ENCODE measurements at places on chromosomes 3 and 15.

GRCh38 chr3:177123822-177124221 lies 73.5 kb downstream of the TBL1XR1 start:
- DNase-seq = no peak

GRCh38 chr15:58235961-58236360 lies 97.8 kb downstream of the AQP9 start:
- DNase-seq = no peak

- DNase-seq = no peak
Measured at GRCh38 chr3:125245521-125245920, 33.0 kb upstream of the SLC12A8 start.

- DNase-seq = no peak
Measured at GRCh38 chr15:46622851-46623250, 988.0 kb downstream of the SQOR start.

DNA sequence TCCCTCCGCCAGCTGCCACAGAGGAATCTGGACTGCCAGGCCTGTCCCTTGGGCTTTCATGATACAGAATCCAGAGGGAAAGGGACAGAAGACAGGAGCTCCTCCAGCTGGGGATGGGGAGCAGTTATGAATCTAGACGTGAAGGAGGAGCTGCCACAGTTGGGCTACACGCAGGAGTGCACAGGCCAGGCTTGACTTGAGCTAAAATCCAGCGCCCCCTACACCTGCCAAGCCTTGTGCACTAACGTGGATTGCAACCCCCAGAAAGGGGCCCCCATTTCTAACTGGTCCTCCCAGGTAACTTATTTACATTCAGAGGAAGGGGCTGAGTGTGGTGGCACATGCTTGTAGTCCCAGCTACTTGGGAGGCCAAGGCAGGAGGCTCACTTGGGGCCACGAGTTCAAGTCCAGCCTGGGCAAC lies 14.3 kb downstream of the KLHL6 start:
- DNase-seq = no peak

DNA sequence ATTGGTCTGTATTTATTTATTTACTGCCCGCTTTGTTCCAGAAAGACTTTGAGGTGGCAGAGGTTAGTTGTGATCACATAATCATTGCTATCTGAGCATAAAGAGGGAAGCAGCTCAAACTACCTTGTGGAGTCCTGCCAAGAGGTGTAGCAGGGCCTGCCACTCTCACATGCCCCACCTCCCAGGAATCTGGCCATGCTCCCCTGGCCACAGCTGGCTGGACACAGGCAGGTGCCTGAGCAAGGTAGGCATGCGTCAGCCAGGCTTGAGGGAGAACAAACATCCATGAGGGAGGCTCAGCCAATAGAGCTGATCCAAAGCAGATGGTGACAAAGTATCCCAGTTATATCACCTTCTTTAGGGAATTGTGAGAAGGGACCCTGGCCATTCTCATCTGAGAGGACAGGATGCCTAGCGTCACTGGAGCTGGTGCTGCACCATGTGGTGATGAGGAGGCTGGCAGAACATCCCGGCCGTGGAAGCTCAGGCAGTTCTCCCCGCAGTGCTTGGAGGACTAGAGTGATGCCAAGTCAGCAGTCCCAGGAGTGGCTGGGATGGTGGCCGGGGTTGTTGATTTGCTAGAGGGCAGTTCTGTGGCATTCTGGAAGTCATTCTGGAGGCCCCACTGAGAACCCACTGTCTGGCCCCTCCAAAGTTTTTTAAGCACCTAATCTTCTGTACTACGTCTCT lies 6.8 kb upstream of the POLG start:
- DNase-seq = no peak

GRCh38 chr15:40554161-40554525 lies 10.7 kb downstream of the CCDC32 start:
- DNase-seq = no peak

- DNase-seq = no peak
Measured at GRCh38 chr3:187808527-187808895, 63.2 kb upstream of the BCL6 start.

- DNase-seq = no peak
Measured at GRCh38 chr3:120552184-120553172, 43.7 kb upstream of the NDUFB4 start.

- DNase-seq = no peak
Measured at GRCh38 chr3:38827791-38828190, 11.8 kb upstream of the SCN10A start.

DNA sequence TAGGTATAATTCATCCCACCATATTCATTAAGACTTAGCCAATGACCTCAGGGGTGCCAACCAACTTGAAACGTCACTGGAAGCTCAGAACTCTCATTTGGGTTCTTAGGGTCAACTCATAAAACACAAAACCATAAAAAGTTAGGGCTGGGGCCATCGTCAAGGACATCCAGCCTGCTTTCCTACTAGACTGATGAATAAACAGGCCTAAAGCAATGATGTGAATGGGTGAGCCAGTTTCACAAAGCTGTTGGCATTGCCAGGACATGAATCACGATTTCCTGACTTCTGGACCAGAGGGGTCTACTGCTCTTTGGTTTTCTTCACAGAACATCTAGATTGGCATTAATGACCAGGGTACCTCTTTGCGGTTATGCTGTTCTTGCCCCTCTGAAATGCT lies 64.7 kb downstream of the EOMES start:
- no peak for DNase-seq

DNA sequence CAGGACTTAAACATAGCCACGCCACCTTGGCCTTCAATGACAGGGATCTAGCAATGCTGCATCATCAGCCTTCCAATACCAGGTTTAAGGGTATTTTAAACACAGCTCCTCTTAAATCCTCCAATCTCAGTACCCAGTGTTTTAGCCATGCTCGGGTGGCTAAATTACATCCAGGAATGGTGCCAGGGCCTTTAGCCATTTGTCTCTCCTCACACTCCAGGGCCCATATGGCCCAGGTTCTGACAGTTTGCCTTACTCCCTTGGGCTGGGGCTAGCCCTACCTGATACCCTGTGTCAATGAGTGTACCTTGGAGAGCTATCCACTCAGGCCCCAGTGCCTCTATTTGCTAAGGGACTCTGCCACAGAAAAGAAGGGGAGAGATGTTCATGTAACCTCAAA lies 29.4 kb downstream of the ZNF589 start:
- DNase-seq = no peak

DNA sequence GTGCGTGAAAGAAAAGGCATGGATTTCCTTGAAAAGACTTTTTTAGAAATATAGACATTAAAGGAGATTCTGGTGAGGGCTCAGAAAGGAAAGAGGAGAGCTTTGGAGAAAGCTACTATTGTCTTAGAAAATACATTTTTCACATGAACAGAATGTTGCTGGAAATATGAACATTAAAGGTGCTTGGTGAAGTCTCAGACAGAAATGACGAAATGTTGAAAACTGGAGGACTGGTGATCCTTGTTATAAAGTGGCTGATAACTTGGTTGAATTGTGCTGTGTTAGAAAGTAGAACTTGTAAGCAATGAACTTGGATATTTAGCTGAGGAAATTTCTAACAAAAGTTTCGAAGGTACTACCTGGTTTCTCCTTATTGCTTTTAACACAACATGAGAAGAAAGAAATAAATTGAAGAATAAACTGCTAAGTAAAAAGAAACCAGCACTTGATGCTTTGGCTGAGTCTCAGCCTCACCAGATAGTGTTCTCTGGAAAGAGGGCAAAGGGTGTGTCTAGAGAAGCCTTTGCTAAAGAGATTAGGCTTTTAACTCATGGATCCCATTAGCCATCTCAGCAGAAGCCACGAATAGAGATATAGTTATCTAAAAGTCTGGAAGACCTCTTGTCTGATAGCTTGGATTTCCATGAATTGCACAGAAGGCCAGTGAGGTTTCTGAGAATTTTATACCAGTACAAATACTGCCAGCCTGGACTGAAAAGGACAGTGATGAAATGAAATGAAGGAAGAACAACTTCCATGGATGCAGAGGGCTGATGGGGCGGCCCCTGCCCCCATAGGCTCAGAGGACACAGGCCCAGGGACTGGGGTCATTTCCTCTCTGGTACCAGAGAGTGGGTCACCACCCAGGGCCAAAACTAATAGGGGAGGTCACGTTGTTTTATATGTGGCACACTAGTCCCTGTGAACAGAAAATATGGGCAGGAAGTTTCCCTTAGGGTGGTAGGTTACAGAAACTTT lies 91.5 kb downstream of the RPL22L1 start:
- DNase-seq = no peak

DNA sequence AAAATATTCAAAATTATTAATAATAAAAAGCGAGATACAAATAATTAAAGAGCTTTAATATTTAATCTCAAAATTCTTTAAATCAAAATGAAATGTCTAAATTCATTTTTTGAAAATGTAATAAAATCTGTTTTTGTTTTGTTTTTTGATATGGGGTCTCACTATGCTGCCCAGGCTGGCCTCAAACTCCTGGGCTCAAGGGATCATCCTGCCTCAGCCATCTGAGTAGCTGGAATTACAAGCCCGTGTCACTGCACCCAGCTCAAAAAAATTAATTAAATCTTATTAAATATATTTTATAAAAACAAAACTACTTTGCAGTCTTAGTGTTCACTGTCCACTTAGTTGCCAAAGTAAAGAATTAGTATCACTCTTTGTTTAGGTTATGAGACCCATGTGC lies 38.4 kb downstream of the FAH start:
- no peak for DNase-seq

DNA sequence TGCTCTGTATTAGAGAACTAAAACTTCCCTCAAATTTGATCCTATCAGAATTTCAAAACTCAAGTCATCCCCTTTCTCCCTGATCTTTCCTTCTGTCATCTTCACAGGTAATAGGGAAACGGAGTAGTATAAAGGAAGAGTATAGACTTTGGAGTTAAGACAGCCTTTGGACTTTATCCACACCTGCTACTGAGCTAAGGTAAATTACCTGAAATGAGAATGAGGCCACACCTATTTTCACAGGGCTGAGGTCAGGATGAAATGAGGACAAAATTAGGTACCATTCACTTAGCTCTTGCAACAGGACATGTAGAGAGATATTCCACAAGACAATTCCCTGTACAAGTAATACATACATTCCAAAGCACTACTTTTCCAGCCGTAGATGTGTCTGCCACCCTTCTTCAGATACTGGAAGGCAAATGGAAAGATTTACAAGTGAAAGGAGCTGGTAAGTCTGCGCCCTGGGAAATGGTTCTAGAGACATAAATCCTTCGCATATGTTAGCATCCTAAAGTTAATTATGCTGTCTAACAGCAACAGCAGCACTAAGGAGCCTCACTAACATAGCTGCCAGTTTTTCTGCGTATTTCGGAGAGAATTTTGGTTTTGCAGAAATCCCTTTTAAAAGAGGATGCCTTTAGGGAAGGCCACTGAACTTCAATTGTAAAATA lies 461.8 kb downstream of the SHQ1 start:
- no peak for DNase-seq

DNA sequence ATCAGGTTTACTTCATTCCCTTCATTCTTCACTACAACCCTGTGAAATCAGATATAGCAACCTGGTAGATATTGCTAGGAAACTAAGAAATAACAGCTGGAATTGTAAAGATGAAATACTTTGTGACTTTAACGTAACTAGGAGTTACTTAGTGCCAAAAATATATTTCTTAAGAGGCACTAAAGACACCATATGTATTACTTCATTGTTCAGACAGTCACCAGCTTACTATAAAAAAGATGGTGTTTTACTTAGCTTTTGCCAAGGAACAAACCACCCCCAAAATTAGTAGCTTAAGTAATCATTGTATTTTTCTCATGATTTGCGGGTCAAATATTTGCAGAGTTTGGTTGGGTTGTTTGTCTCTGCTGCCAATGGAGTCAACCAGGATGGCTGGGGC lies 62.5 kb downstream of the PROS1 start:
- DNase-seq = no peak

- DNase-seq = no peak
Measured at GRCh38 chr15:25862472-25863110, 536 bp downstream of the ATP10A start.

DNA sequence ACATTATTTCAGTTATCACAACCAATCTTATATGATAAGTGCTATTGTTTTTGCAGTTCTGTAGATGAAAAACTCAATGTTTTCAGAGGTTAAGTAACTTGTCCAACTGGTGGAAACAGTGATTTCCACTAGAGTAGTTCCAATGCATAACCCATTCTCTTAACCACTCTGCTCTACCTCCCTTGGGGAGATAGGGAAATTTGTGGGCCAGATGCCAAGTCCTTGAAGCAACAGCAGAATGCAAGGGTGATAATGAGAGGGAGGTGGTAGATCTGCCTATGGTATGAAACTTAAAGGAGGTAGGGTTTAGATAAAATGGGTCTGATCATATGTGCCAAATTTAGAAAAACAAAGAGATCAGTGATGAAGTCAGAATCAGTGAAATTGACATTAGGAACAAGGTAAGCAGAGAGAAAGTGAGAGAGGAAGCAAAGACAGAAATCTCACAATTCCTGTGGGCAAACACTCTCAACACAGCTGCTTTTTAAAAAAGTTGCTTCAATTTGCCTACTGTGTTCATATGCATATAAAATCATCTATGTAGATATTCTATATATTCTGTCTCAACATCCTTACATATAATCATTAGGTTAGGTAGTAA lies 50.5 kb upstream of the UBP1 start:
- no peak for DNase-seq

- DNase-seq = no peak
Measured at GRCh38 chr3:60065227-60065868, 1015.5 kb upstream of the CFAP20DC start.

DNA sequence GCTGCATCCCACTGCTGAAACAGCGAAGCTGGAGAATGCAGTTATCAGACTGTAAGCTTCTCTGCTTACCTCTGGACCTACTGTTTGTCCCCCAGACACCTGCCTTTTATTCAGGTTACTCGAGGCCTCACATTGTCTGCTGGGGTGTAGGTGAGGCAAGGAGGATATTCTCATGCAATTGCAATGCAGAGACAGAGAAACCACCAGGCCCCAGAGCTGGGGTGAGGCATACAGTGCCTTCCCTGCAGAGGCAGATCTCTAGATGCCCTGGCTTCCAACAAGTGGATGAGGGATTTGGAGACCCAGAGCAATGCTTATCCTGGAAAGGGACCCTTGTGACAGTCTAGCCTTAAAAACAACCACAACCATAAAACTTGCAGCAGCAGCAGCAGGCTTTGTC lies 263.4 kb upstream of the ST8SIA2 start:
- DNase-seq = no peak

GRCh38 chr3:186241910-186242821 lies 119.9 kb downstream of the DGKG start:
- DNase-seq = no peak

GRCh38 chr15:67103432-67103831 lies 38.0 kb downstream of the SMAD3 start:
- no peak for DNase-seq

DNA sequence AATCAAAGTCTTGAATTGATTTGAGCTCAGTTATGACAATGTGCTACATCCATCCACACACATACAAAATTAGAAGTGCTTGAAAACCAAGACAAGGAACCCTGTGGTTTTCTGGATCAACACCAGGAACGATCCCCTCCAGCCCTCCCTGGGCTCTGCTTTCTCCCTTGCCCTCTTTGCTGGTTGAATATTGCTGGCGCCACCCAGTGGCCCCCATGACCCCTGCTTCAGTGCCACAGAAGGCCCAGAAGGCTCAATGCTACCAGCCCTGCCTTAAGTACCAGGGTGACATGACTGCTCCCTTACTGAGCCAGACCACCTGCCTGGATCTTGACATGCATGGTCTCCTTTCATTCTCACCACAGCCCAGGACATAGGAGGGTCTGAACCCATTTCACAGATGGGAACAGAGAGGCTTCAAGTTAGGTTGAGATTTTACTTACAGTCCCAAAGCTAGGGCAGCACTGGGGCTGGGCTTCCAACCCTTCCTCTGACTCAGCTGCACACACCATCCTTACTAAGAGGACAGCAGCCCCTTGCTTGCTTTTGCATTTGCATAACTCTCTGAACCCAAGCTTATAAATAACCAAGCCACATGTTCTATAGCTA lies 15.0 kb downstream of the IL12A start:
- DNase-seq = no peak

GRCh38 chr15:38174691-38175090 lies 77.9 kb upstream of the SPRED1 start:
- no peak for DNase-seq

Measured in HFF-Myc (cell line).